ENCODE measurements at places on chromosomes 1 and 21.

- peak; percentile 20 for DNase-seq
Measured at GRCh38 chr1:13702425-13703127, 2.6 kb downstream of the PRDM2 start.

DNA sequence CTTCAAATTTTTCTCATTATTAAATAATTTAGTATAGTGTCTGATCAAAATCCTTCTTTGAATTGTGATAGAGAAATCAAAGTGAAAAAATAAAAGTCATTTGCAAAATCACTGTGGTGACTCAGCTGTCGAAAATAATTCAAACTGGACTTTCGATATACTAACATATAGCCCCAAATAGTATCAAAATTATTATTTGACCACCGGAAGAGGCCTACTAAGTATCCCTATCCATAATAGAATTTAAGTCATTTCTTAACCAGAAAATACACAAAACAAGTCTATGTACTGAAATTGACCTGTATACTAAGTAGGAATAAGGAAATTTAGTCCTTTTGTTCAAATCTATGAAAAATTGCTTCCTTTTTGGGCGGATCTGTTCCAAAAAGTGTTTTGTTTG, 180.7 kb downstream of the MRPL39 start:
- DNase-seq: no peak

GRCh38 chr1:40394491-40395172, 21.1 kb downstream of the SMAP2 start:
- DNase-seq: peak; percentile 51

DNA sequence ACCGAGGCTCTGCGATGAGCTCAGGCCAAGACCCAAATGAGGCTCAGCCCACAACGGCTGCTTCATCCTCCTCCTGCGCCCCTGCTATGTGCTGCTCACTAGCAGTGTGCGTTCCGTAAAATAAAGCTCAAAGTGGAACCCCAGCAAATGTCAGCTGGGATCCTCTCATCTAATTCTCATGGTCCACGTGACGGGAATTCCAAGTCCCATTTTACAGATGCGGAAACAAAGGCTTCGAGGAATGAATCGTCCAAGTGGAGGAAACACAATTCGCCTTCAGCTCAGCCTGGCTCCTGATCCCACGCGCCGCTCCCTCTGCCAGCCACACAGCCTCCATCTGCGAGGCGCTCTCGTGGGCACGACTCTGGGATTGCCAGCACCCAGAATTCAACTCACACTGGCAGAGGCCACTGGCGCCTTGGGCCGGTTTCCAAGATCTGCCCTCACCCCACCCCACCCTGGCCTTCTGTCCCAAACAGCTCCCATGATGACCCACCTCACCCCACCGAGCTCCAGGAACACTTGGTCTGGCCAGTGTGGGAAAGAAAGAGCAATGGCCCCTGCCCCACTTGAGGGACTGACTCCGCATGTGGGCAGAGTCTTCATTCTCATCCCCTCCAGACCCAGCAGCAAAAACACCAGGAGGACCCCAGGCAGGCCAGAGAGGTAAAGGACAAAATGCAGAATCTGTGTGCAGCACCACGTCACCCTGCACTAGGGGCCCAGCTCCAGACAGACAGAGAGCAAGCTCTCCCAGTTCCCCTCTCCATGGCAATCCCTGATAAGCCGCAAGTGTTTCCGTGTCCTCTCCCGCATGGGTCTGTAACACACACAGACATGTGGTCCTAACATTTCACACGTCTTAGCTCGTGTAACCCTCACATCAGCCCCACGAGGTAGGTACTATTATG, 10.5 kb downstream of the CASZ1 start:
- DNase-seq: no peak

GRCh38 chr1:26438041-26438440, 5.9 kb downstream of the DHDDS start:
- DNase-seq: no peak

GRCh38 chr1:19754482-19754881, 45.2 kb downstream of the TMCO4 start:
- no peak for DNase-seq

- DNase-seq: no peak
Measured at GRCh38 chr1:59261537-59261936, 35.4 kb upstream of the FGGY start.

DNA sequence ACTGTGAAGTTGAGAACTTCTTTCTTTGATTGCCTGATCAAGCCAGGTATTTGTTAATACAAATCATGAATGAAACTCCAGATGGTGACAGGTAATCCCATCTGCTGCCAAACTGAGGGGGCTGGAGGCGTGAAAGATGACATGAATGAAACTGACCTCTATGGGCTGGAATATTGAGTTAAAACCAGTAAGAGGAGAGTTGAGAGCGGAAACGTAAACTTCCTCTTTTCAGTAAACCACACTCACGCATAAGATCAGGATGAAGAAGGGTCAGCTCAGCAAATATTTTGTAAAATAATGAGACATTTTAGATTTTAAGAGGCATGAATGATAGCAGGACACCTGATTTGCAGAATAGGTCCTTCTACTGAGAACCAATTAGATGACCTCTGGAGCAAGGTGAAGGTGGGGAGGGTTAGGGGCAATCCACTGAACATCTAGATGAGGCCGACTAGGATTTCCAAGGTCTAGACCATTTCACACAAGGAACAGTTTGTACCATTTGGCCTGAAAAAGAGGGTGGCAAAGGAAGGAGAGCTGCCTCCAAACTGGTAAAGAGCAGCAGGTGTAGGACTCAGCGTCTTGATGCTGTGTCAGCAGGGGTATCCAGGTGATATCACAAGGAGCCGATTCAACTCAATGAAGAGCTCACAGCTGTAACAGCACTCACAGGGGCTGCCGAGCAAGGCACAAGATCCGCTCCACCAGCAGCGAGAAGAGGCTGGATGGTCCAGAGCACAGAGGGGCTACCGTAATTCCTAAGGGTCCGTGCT, 132.6 kb downstream of the NTPCR start:
- no peak for DNase-seq

DNA sequence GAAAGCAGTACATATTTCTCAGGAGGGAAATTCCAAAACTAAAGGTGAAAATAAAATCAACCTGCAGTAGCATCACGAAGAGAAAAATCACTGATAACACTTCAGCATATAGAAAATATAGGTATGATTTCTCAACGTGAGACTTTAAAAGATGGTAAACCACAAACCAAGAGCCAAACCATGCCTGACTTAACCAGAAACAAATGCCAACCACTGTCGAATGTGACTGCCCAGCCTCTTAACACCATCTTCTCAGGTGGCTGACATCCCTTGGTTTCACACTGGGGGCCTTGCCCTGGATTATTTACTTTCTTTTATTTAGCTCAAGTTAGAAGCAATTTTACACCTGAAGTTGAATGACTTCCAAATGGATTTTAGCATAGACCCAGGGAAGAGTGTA, 10.1 kb downstream of the HMGCS2 start:
- DNase-seq: no peak

GRCh38 chr1:10046356-10047085, 13.8 kb downstream of the UBE4B start:
- no peak for DNase-seq

GRCh38 chr1:154548028-154548427, 10.4 kb downstream of the UBE2Q1 start:
- no peak for DNase-seq

- DNase-seq: no peak
Measured at GRCh38 chr21:41054018-41054578, 113.9 kb upstream of the BACE2 start.

- DNase-seq: no peak
Measured at GRCh38 chr1:154212083-154212482, 6.0 kb upstream of the CFAP141 start.

GRCh38 chr1:155081472-155082300, 3.0 kb downstream of the EFNA3 start:
- no peak for DNase-seq

- no peak for DNase-seq
Measured at GRCh38 chr1:180435566-180435965, 66.8 kb downstream of the ACBD6 start.

DNA sequence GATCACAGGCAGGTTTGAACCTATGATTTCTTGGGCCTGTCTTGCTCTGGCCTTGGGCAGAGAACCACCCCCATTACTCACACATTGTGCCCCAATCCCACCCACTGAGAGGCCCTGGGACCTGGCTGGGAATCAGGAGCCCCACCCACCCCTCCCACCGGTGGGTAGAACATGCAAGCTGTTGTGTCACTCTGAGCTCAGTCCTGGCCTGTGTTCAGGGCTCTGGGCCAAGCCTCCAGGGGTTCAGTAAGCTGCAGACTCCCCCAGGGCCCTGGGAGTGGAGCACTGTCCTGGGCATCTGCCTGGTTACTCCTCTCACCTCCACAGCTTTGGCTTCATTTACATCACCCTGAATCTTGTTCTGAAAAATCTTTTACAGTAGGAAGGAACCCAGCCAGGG, 270.5 kb downstream of the RRAGC start:
- no peak for DNase-seq

- DNase-seq: no peak
Measured at GRCh38 chr1:155970531-155971167, 7.7 kb downstream of the ARHGEF2 start.

DNA sequence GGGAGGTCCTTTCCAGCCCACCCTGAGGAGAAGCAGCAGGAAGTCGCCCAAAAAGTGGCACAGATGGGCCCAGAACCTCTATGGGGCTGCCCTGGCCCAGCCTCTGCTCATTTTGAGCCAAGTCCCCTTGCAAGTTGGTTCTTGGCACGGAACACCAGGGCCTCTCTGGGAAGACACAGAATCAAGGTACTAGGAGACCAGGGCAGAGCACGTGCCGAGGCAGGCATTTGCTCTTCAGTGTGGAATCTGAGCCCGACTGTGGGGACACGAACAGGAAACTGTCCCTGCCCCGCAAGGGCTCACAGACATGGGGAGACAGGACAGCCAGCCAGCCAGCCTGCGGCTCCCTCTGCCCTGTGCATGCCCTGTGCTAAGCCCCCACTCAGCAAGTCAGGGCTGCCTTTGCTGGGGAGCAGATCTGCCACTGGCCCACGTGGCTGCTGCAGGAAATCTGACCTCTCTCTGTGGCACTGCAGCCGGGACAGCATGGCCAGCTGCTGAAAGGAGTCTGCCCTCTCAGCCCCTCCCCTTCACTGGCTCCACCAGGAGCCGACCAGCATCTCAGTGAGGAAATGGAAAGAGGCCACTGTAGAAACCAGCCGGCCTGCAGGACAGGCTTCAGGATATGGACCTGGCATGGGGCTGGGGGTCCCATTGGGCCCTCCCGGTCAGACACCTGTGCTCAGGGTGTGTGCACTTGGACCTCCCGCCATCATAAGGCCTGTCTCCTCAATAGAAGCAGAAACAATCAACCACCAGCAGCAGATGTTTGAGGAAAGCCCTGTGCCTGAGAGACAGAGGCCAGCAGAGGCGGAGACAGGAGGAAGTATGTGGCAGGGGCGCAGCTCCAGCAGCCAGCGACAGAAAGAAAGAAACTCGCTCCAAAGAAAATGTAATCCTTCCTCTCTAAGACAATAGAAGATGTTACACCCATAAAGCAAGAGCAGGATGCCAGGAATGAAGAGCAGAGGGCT, 3.7 kb downstream of the ARHGEF16 start:
- no peak for DNase-seq

GRCh38 chr21:15010645-15011044, 54.2 kb downstream of the NRIP1 start:
- no peak for DNase-seq

GRCh38 chr1:192316942-192317450, at the start of gene RGS21:
RGS21 (plus strand) TSS chr1:192316992; CDS start chr1:192343037, 26,045 bp downstream.
- no peak for DNase-seq

DNA sequence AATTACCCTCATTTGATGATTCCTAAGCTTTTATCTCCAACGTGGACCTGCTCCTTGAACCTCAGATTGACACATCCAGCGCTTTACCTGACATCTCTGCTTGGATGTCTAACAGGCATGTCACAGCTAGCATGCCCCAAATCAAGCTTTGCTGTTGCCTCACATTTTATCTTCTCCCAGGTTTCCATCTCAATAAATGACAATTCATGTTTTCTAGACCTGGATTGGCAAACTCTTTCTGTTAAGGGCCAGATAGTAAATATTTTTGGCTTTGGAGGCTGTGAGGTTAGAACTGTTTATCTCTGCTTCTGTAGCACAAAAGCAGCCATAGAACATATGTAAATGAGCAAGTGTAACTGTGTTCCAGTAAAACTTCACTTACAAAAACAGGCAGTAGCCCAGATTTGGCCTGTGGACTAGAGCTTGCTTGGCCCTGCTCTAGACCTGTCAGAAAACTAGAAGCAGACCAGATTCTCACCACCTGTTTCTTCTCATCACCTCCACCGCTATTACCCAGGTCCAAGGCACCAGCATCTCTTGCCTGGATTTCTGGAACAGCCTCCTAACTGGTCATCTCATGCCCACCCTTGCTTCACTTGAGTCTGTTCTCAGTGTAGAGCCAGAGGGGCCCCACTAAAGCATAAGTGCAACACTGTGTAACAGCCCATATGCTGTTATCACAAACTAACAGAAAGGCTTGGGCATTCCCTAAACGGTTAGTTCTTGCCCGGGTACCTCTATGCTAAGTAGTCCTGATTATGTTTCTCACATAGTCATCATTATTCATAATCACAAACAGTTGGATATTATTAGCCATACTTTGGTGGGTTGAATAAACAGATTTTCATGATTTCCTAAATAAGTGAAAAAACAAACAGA, 42.3 kb downstream of the UBE4B start:
- no peak for DNase-seq

GRCh38 chr1:55051621-55052020, 12.3 kb downstream of the PCSK9 start:
- DNase-seq: no peak

DNA sequence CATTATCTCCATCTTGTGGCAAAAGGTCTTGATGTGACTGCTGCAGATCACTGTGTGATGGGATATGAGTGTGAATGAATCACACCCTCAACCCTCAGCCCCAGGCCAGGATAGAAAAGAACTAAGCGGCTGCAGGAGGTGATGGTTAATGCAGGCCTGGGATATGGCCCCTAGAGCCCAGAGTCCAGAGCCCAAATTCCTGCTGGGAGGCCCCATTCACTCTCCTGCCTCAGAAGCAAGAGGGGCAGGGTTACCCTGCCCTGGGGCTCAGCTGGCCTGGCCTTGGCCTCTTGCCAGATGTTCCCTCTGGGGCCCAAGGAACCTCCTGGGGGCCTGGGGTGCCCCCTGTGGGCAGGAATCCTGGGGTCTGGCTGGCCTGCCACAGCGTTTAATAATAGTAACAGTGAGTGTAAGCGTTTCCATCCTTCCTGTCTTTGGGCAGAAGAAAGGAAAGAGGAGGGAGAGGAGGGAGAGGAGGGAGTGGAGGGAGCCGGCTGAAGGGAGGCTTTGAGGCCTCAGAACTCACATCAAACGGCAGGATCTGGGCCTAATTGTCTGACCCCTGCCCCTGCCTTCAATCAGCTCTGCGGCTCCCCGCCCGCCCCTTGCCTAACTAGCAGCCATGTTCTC, 26.2 kb downstream of the DMAP1 start:
- DNase-seq: no peak

GRCh38 chr1:61081144-61081685, 1.1 kb upstream of the NFIA start:
- no peak for DNase-seq

DNA sequence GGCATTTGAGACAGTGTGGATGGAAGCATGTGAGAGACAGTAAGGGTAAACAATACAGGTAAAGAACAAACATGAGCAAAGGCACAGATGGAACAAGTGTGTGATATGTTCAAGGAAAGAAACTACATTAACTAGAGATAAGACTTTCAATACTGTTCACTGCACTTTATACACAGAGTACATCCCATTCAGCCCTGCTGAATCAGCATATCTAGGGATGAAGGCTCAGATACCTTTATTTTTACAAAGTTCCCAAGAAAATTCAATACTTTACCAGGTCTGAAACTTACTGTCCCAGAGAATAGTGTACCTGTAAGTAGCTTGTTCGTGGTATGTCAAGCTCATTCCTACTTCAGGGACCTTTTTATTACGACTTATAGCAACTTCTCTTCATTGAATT, 122.5 kb downstream of the LHX4 start:
- no peak for DNase-seq
